ENCODE measurements at places on chromosomes 6 and 20.

DNA sequence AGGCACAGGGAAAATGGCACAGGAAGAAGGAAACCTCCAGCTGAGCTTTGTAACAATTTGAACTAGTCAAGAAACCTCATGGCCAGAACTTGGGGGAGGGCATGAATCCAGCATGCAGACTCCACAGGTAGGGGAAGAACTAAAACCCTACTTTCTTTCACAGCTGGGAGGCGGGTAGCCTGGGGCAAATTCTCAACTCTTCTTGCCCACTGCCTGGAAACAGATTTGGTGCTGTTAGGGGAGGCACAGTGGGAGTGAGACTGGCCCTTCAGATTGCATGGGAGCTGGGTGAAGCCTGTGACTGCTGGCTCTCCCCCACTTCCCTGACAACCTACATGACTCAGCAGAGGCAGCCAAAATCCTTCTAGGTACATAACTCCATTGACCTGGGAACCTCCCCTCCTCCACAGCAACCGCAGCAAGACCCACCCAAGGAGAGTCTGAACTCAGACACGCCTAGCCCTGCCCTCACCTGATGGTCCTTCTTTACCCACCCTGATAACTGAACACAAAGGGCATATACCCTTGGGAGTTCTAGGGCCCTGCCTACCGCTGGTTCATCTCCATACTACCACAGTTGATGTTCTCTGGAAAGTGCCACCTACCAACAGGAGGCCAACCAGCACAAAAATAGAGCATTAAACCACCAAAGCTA lies 37.2 kb upstream of the TRIM27 start:
- no peak for DNase-seq

DNA sequence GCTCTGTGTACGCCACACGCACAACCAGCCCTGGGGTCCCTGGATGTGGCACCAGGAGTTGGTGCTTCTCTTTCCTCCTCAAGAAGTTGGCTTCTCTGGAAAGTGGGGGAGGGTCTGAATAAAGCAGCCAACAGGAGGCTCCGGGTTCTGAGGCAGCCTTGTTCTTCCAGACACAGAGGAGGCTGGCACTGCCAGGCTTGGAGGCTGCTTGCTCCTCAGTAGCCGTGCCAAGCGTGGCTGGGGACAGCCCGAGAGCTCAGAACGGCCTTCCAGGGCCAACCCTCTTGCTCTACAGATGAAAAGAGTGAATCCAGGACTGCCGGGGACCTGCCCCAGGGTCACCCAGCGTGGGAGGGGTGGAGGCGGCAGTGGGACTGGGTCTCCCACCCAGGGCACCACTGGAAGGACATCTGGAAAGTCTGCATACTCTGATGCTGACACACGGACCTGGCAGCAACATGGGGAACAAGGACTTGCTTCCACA lies 70.4 kb downstream of the SLC22A23 start:
- DNase-seq: no peak

GRCh38 chr6:116381000-116381399 lies 10.3 kb downstream of the DSE start:
- DNase-seq: no peak

DNA sequence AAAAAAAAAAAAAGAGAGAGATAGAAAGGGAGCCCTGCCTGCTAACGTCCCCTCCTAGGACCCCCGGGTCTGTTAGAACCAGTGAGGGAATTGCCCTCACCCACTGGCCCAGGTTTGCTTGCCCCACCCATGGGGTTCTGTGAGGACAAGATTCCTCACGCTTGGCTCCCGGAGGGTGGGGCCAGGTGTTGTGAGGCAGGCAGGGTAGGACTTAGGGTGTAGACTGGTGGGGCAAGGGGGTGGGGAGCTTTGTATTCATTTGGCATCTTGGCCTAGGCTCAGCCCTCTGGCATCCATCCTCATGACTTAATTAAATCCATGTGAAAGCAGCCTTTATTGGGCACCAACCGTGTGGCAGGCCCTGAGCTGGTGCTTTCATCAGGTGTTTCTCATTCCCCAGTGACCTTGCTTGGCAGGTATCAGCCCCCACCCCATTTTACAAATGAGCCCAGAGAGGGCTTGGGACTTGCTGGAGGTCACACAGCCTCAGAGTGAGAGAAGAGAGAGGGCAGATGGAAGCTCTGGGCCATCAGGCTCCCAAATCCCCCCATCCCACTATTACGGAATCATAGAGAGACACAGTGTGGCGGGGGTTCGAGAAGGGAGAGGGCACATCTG lies 19.0 kb downstream of the RAB44 start:
- DNase-seq: no peak

DNA sequence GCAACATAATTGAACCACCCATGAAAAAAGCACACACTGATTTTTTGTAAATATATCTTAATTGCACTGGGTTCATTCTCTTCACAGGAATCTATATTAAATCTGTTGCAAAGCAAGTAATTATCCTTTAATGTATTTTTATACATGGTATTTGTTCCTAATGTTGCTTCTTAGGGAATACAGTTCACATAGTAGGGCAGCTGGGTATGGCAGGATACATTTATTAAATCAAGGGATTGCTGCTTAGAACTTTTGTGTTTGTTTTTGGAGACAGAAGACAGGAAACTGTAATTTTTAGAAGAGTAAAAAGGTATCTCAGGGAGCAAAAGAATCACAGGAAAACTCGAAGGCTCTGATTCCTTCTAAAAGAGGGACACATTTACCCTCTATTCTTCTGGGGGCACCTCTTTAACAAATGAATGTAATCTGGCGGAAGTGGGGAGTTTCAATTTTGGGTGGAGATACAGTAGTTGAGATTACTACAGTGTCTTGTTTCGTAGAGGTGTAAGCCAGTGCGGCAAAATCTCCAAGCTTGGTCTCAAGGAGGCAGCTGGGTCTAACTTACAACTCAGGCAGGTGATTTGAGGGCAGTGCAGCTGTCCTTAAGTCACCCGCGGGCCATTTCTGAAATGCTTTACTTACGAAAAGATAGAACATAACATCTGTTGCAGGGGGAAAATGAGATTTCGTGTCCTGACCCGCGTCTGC lies 812 bp upstream of the SMIM13 start:
- no peak for DNase-seq

- no peak for DNase-seq
Measured at GRCh38 chr20:57560554-57561355, at the start of gene PCK1. Gene PCK1, plus strand, starts transcription at chr20:57561110. Its CDS starts 302 bp downstream, at chr20:57561412.

- DNase-seq: no peak
Measured at GRCh38 chr6:45044510-45045252, 283.4 kb upstream of the RUNX2 start.

DNA sequence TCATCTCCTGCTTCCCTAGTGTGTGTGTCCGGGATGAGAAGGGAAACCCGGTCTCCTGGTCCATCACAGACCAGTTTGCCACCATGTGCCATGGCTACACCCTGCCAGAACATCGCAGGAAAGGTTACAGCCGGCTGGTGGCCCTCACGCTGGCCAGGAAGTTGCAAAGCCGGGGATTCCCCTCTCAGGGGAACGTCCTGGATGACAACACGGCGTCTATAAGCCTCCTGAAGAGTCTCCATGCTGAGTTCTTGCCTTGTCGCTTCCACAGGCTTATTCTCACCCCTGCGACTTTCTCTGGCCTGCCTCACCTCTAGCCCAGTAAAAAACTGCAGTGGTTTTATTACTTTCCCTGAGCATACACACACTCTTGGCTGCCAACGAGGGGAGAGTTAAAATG lies 23.9 kb upstream of the C6orf141 start:
- DNase-seq: no peak

DNA sequence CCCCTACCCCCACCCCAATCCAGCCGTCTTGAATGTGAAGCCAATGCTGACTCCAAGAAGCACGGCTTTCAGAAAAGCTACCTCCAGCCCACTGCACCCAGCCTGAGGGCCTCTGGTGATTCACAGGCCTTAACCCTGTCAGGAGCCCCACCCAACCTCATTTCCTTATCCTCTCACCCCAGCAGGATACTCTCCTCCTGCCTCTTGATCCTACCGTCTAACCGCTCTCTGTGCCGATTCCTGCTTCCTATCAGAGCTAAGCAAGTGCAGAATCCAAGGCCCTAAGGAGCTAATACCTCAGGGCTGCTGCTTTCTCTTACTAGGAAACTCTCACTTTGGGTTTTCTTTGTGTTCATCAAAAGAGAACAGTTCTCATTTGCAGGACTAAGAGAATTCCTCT lies 47.2 kb downstream of the TRERF1 start:
- DNase-seq: no peak

DNA sequence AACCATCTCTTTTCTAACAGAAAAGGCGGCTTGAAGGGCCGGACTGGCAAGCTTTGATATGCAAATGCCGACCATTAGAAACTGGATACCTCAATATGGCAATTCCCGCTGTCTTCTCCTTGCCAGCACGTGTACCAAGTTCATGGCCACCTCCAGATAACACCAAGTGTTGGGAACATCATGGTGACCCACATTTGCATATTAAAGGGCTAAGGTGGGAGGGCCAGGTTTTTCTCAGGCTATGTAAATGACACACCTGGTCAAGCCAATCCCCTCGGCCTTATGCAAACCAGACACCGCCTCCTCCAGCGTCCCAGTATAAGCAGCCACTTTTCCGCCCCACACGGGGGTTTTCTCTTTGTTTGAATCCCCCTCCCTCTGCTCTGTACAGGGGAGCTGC lies 110.7 kb downstream of the DACT2 start:
- no peak for DNase-seq

- no peak for DNase-seq
Measured at GRCh38 chr6:89522778-89523177, 89.8 kb downstream of the ANKRD6 start.

DNA sequence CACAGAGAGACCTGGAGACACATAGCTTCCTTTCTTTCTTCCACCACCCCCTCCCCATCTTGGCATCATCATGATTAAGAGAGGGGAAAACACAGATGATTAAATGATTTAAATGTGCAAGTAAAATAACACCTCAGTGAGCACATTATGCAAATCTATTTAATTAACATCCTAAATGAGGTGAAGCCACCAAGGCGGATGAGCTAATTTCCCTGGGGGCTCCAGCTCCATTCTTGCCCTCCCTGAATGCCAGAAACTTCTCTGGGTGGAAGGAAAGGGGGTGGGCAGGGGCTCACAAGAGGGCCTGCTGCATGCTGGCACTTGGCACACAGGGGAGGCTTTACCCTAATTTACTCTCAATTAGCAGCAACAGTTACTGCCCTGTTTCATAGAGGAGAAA lies 32.5 kb upstream of the TGM2 start:
- DNase-seq: no peak

DNA sequence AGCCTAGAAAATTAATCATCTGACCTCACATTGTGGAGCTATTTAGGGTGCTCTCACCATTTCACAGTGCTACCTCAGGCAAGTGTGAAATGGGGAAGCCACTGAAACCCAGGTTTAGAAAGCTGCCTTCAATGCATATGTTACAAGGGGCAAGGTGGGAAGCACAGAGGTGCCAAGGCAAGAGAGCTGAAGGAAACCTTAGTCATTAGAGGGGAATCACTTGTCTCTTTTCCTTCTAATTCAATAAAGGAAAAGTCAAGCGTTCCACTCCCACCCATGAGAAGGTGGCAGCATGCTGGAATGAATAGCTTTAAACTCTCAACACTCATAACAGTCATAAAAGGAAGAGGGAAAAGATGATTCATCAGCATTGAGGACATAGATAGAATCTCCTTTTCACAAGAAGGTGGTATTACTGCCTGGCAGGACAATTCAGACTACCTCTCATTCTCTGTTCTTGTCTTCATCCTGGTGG lies 251.9 kb upstream of the IRAK1BP1 start:
- DNase-seq: no peak

- no peak for DNase-seq
Measured at GRCh38 chr6:1367771-1368170, 21.6 kb upstream of the FOXF2 start.

DNA sequence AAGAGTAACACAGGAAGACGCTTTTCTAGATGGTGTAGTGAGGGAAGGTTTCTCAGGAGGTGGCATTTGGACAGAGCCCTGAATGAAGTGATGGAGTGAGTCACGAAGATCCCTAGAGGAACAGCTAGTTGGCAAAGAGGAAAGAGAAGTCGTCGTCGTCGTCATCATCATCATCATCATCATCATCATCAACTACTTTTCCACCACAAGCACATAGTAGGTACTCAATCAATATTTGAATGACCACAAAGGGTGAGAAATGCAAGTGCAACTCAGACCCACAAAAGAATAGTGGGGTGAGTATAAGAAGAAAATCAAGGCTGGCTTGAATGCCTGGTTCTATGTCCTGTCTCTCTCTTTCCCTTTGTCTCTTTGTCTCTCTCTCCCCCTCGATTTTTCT lies 28.3 kb upstream of the OCSTAMP start:
- DNase-seq: no peak

DNA sequence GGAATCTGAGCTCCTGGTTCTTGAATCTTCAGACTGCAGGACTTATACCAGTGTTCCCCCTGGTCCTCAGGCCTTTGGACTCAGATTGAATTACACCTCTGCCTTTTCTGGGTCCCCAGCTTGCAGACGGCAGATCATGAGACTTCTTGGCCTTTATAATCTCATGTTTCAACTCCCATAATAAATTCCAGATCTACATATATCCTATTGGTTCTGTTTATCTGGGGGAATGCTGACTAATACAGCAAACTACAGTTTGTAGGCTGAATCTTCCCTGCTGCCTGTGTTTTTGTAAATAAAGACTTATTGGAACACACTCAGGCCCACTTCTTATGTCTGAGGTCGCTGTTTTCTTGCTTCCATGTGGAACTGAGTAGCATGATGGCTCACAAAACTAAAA lies 184.7 kb downstream of the HDGFL1 start:
- no peak for DNase-seq

- no peak for DNase-seq
Measured at GRCh38 chr20:20897922-20898321, 185.5 kb upstream of the RALGAPA2 start.

GRCh38 chr6:115617031-115617430 lies 443.7 kb downstream of the FRK start:
- DNase-seq: no peak

GRCh38 chr6:110180228-110181008 lies at the start of gene CDC40:
Gene CDC40, plus strand, starts transcription at chr6:110180427. Its CDS starts 18 bp downstream, at chr6:110180445.
- peak; percentile 29 for DNase-seq

DNA sequence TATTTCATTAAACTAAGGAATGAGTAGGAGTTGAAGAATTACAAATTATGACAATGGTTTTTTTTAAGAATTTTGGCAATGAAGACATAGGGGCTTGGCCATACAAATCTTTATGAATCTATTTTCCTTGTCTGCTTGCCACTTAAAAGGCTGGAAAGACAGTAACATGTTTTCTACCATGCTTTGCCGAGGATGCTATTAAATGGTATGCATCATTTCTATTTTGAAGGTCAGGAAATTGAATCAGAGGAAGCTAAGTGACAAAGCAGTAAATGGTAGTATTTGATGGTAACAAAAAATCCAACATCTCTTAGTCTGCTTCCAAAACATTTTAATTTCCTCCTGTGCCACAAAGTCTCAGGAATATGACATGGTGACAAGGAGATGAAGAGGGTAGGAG lies 287.2 kb downstream of the RFPL4B start:
- DNase-seq: no peak

DNA sequence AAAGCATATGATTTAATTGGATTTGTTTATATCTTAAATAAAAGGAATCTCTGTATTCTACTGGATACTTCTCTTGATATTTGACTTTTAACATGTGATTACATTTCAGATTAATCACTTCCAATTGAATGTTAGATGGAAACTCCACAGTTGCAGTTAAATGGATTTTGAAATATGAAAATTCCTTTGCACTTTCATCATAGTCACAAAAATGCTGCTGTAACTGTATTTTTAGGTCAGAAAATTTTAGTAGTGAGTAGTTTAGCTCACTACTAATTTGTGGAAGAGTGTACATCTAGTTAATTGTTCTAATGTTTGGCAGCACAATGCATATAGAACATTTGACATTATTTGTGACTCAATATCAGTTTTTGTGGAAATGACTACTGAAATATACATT lies 26.8 kb downstream of the PTCHD4 start:
- DNase-seq: no peak

GRCh38 chr6:76867182-76867581 lies 596.1 kb downstream of the HTR1B start:
- DNase-seq: no peak

- DNase-seq: no peak
Measured at GRCh38 chr6:35706468-35706867, 17.8 kb upstream of the FKBP5 start.

Data from activated CD4-positive, alpha-beta T cell treated with anti-CD3 and anti-CD28 coated beads, Interleukin-2, amount 50 U/mL, for 24 hours (primary cell).